ENCODE measurements at places on chromosomes 7 and 10.

DNA sequence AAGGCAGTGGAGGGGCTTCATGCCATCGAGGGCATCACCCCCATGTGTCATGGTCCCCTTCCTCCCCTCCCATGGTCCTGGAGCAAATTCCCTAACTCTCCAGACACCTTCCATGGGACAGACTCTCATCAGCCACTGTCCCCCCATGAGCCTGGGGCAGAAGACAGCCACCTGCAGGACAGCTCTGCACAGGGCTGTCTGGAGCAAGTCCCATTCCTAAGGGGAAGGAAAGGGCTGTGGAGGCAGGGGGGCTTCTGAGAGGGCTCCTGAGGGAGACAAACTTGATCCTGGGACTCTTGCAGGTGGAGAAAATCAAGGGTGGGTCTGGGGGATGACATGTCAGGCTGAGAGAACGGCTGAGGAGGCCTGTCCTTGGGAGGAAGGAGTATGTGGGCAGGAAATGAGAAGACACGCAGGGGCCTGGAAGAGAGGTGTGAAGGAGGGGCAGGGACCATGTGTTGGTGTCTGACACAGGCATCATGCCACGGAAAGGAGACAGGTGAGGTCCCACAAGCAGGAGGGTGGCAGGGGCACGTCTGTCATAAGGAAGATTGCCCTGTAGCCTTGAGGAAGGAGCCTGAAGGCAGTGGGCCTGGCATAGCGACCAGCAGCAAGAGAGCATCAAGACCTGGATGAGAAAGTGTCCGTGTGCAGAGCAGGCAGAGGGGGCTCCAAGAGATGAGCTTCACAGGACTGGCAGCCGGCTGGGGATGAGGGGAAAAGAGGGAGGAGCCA lies 14.4 kb upstream of the GDF10 start:
- no peak for DNase-seq

DNA sequence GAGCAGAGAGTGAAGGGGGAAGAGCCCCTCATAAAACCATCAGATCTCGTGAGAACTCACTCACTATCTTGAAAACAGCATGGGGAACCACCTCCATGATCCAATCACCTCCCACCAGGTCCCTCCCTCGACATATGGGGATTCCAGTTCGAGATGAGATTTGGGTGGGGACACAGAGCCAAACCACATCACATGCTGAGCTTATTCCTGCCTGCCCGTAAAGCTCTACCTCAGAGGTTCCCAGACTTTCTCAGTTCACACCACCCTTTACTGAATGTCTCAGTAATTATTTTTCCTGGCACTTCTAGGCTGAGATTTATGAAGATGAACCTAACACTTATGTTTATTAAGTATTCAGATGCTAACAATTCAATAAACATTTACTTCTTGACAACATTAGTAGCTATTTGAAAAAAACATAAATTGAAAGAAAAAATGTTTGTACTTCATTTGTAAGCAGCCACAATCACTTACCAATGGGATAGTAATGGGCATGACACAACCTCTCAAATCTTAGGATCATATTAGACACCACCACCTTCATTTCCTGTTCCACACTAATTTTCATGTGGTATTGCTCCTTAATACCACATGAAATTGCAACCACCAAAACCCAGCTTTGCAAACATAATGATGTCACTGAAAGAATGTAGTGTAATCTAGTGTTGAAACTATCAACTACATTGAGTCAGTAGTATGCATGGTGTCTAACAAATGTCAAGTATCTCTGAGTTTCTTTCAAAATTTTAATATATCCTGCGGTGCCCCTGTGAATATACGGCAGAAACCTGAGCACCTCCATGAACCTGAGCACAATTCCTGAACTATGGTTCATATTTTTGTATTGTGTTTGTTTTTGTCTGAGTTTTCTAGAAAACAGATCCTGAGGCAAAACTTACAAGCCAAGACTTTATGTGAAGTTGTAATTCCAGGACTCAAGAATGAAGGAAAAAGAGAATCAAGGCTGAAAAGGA lies 4.5 kb upstream of the DGKI start:
- DNase-seq: no peak

GRCh38 chr10:95428701-95429100 lies 132.5 kb downstream of the SORBS1 start:
- DNase-seq: no peak

- DNase-seq: no peak
Observed at GRCh38 chr7:22781230-22781711, 41.4 kb downstream of the TOMM7 start.

DNA sequence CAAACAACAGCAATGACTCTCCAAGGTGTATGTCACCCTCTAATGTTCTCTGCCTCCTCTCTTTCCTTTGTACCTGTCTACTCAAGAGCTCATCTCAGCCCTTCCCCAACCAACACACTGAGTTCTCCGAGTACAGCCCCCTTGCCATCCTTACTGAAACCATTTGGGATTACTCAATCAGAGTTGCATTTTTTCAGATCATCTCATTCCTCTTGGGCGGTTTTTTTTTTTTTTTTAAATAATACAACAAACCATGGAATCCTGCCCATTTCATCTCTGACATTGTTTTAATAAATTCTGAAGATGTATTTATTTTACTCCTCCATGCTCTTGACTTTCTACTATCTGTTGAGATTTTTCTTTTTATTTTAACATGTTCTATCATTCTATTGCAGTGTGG lies 4.2 kb upstream of the CREB3L2 start:
- no peak for DNase-seq

GRCh38 chr7:107827501-107827900 lies 24.5 kb upstream of the SLC26A3 start:
- DNase-seq: no peak

- no peak for DNase-seq
Observed at GRCh38 chr7:28800150-28800549, 158.0 kb downstream of the TRIL start.

DNA sequence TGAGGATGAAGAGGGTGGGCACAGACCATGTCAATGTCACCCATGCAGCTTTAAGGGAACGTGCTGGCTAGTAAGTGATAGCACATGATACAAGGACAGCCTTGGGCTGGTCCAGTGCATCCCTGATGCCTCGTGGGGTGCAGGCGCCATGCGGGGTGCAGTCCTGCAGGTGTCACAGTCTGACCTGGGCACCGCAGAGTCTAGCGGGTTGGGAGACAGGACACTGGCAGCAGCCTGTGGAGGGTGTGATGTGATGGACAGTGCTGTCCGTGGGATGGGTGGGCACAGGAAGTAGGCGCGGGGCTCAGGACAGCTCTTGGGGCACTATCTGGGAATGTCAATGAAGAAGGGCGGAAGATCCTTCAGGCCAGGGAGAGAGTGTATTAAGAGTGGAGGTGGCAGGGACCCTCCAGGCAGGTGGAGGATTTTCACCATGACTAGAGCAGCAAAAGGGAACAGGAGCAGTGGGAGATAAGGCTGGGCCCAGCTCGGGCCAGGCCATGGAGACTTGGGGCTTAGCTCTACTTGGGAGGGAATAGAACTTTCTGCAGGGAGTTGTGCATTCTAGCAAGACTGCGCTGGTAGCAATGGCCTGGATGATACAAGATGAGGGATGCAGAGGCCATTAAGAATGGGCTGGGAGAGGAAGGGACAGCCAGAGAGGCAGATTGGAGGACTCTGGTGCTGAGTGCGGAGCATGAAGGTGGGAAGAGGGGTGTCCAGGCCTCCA lies 122.5 kb downstream of the PTPN20 start:
- no peak for DNase-seq
